Stimulated activated CD8-positive, alpha-beta memory T cell treated with anti-CD3 and anti-CD28 coated beads, Interleukin-4, amount 100 ng/mL, for 1 hour (primary cell): ENCODE measurements at places on chromosomes 3 and 15.

- DNase-seq, result no peak
Measured at GRCh38 chr3:36681867-36682266, 82.5 kb downstream of the DCLK3 start.

DNA sequence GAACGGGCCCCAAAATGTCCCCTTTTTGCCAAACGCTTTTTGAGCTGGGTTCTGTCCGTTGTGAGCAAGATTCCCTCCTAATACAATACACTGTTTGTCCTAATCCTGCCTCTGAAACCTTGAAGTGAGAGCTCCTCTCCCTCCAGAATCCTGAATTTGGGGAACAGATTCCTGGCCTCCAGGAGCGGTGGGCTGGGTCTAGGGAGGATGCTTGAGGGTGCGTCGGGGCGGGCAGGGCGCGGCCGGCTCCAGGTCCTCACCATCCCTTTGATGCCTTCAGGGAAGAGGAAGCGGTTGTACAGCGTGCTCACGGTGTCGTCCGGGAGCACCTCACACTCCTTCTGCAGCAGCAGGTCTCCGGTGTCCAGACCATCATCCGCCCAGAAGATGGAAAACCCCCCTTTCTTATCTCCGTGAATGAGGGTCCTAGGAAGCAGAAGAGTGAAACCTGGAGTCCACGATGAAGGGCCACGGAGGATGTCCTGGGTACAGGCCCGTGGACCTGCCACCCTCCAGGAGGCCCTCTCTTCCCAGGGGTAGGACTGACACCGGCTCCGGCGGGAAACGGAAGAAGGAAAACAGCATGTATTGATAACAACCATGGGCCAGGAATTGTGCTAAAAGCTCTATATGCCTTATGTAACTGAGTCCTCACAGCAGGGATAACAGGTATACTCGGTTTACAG, 23.2 kb downstream of the ALDH1L1 start:
- DNase-seq, result no peak

- no peak for DNase-seq
Measured at GRCh38 chr15:38626443-38627050, 61.9 kb upstream of the RASGRP1 start.

- no peak for DNase-seq
Measured at GRCh38 chr3:30308131-30308530, 298.3 kb upstream of the TGFBR2 start.

GRCh38 chr3:10339376-10339955, 18.6 kb upstream of the SEC13 start:
- no peak for DNase-seq

DNA sequence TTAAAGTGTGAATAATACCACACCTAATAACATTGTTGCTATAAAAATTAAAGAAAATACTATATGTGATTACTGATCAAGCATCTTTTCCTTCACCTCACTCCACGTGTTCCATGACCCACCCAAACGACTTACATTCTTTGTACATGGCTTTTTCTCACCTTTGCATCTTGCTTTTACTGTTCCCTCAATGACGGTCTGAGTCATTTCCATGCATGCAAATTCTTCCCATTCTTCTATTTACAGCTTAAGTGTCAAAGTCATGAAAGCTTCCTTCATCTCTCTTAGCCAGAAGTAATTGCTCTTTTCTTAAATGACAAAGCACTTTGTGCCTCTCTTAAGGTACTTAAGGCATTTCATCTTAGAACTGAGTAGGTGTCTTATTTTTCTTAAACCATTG, 64.0 kb downstream of the GREM1 start:
- no peak for DNase-seq

- DNase-seq, result no peak
Measured at GRCh38 chr15:73226093-73226814, 142.5 kb downstream of the HCN4 start.

DNA sequence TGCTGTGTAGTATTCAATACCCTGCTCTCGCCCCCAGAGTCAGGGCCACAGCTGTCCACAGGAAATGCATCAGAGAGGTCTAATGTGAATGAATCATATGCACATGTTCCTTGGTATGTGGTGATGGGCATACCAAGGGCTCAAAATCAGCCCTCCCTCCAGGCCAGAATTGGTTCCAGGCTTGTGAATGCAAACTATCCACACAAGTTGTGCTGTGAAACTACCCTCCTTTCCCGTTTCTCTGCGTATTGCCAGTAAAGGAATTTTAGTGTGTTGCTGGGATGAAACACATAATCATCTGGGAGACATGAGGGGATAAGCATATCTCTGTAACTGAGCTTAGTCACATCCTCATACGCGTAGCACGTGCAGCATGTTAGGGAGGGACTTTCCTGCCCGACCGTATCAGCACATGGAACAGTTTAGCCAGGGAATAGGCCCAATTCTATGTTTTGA, 9.2 kb upstream of the MME start:
- DNase-seq, result no peak

- no peak for DNase-seq
Measured at GRCh38 chr3:88984256-88984655, 123.2 kb upstream of the EPHA3 start.

DNA sequence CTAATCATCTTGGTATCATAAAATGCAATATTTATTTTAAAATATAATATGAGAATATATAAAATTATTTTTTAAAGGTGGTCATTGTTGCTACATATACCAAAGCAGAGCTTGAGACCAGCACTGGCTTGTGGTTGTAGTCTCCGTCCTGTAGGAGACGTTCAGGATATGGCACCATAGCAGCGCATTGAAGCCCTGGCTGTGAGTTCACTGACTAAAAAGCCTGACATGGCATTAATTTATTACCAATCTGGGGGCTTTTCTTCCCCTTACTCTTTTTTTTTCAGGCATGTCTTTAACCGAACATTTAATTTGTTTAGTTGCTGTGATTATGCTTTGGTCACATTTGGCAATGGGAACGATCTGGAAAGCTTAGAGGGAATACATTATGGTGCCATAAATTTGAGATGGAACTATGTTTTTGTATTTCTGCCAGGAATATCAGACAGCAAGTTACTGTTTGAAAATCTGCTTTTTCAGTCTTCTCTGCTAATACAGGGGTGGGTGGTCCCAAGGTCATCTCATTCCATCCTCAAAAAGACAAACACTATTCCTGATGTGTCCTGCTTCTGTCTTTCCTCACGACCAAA, 108.5 kb downstream of the ZIC4 start:
- no peak for DNase-seq

DNA sequence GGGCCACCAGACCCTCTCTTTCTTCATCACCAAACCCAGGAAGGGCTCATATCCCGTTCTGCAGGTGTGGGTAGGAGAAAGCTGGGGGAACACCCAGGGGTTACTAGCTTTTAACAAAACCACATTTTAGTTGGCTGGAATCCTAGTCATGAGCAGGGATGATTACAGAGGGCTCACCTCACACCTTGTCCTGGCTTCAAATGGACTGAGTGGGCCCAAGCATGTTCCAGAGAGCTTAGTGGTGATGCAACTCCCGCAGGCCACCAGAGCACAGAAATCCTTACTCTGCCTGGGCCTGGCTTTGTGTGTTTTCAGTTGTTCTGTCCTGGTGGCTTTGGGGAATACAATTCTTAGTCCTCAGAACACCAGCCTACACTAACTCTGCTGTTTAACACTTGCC, 56.8 kb upstream of the RYK start:
- no peak for DNase-seq

DNA sequence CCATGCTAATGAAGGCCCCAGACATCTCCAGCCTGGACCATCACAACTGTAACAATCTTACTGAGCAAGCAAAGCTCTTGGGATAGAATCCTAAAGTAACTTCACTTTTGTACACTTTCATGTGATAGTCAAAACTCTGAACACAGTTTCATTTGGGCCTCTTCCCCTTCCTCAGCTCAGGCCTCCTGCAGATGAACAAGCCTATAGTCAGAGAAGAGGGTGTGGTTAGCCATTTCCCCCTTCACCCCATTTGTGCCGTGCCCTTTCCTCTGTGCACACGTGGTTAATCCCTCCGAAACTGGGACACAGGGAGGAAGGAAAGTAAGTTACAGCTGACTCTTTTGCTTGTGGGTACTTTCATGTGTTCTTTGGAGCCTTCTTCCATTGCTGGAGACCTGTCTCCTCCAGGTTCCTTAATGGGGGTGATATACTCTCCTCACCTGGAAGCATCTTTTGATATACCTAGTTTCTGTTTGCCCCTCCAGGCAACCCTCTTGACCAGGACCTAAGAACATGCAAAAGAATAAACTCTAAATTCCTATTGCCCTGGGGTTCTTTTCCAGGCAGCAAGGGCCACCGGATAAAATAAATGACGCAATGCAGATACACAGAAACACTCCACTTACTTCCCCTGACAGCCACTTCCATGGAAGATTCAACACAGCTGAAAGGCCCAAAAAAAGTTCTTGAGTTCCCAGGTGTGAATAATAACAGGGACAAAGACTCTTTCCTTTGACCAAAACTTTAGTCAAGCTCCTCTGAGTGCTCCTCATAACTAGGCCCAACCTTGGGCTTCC, 29.6 kb upstream of the CSTA start:
- DNase-seq, result no peak

GRCh38 chr3:66236281-66236680, 15.5 kb downstream of the SLC25A26 start:
- no peak for DNase-seq

GRCh38 chr3:111103807-111104206, 32.2 kb downstream of the NECTIN3 start:
- no peak for DNase-seq

DNA sequence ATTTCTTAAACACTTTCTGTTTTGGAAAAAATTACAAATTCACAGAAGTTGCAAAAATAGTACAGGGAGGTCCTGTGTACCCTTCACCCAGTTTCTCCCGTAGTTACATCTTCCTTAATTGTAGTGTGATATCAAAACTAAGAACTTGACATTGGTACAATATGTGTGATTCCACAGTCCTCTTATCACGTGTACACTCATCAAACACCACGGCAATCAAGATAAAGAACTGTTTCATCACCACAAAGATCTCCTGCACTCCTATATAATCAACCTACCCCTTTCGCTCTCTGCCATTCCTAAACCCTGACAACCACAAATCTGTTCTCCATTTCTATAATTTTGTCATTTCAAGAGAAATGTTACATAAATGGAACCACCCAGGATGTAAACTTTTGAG, 31.4 kb downstream of the POMGNT2 start:
- no peak for DNase-seq

DNA sequence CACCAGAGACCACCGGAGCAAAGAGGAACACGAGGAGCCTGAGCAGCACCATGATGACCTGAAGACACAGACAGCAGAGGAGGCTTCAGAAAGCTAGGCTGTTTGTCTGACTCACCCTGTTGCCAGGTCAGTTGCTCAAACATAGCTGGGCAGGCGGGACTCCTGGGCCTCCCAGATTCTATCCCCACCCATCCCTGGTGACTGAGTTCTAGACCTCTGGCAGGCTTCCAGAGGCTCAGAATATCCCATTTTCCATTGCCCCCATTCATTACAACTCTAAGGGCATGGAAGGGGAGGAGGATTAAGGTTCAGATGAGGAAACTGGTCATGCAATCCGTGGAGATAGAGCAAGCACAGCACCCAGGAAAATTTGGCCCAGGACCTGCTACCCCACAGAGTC, at the start of gene CDHR4:
Gene CDHR4, minus strand, starts transcription at position 113 of the 400 bp plus-strand sequence. Its CDS starts 61 bp downstream, at position 52.
- no peak for DNase-seq

DNA sequence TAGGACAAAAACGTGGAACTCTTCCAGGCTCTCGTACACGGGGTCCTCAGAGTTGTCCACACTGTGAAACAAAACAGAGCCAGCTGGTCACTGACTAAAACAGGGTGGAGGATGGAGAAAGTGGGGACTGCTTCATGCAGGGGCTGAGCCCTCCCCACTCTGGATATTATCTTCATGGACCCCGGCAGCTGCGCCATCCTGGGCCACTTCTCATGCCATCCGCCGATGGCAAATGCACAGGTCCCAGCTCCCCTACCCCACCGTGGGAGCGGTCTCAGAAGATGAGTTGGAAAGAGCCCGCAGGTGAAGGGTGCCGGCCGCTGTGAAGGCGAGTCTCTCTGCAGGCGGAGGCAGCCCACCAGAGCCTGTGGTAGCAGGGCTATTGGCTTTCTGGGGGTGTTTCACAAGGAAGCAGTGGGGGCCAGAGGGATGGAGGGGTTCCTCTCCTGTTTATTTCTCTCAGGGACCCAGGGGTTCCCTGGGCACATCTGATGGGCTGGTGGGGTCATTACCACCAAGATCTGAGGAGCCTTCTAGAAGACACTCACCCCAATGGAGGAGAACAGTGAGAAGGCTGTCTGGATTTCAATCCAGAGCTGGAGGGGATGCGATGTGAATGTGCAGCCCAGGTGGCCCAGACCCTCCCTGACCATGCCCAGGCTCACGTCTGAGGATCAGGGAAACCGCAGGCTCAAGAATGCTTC, 177.3 kb downstream of the KLF13 start:
- no peak for DNase-seq

DNA sequence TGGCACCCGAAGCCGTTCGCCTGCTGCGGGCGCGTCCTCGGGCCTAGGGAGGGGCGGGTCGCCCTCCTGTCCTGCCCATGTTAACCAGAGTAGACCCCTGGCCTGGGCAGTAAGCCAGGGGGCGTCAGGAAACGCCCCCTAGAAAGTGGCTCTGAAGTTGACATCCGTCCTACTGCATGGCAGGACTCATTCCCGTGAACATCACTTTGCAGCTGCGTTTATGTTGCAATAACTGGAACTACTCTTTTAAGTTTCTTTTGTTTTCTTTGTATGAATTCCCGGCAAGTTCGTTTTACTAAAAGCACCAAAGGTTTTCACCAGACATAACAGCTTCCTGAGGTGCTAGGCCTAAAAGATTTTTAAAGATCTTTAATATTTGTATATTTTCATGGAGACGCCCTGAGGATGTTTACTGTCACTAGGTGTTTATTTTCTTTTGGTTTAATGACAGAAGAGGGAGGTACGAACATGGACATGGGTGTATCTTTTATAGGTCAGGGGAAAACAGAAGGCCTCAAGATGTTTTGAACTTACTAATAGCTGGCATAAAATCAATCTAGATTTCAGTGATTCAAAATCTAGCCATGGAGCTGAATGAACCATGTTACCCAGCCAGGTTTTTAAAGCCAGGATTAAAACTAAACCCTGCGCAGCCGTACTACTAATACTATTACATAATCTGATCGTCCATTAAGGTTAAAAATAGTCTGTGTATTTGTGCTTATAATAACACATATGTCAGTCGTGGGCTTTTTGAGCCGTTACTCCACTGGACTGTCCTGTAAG, 1.0 kb downstream of the C15orf61 start:
- DNase-seq, result no peak

- DNase-seq, result no peak
Measured at GRCh38 chr15:74657846-74658245, 38.0 kb downstream of the EDC3 start.

- DNase-seq, result no peak
Measured at GRCh38 chr15:30924353-30924752, 20.6 kb downstream of the FAN1 start.

- no peak for DNase-seq
Measured at GRCh38 chr3:172132159-172132586, 92.8 kb downstream of the FNDC3B start.

GRCh38 chr3:110568246-110568645, 503.4 kb upstream of the NECTIN3 start:
- no peak for DNase-seq

GRCh38 chr3:161474741-161475140, 21.9 kb upstream of the OTOL1 start:
- no peak for DNase-seq
